Stimulated activated naive CD4-positive, alpha-beta T cell (primary cell): ENCODE measurements at places on chromosomes 7 and 10.

- DNase-seq: peak; percentile 18
Observed at GRCh38 chr10:59907918-59908807, 1.8 kb upstream of the CCDC6 start.

DNA sequence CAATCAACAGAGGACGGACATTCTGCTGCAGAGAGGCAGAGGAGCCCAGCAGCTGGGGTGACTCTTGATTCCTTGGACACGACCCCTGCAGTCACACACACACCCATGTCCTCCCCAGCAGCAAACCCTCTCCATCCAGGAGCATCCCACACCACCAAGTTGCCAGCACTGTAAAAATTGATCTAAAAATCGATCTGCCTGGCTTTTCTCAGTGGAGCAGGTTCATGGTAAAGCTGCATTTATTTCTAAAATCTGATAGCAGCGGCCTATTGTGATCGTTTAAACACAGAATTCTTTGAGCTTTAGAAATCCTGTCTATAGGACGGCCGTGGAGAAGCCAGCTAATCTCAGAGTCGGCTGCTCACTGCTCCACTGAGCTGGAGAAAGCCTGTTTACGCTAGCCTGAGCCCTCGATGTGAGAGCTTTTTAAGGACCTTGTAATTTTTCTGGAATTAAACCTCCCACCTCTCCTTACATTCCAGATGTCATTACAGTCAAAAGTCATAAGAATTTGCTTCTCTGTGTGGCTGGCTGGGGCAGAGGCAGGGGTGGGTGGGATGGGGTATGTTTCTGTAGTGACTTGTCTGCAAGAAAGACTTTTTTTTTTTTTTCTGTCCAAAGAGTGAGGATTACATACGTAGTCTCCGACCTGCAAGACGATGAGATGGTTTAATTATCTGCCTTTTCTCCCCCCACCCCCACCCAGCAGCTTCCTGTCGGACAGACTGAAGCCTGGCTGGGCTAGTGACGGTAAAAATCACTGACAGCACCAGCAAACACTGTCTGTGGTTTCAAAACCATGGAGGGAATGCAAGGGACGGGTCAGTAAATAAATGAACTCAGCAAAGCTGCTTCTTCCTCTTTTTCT is 31.6 kb downstream of the TRIM8 start:
- no peak for DNase-seq

DNA sequence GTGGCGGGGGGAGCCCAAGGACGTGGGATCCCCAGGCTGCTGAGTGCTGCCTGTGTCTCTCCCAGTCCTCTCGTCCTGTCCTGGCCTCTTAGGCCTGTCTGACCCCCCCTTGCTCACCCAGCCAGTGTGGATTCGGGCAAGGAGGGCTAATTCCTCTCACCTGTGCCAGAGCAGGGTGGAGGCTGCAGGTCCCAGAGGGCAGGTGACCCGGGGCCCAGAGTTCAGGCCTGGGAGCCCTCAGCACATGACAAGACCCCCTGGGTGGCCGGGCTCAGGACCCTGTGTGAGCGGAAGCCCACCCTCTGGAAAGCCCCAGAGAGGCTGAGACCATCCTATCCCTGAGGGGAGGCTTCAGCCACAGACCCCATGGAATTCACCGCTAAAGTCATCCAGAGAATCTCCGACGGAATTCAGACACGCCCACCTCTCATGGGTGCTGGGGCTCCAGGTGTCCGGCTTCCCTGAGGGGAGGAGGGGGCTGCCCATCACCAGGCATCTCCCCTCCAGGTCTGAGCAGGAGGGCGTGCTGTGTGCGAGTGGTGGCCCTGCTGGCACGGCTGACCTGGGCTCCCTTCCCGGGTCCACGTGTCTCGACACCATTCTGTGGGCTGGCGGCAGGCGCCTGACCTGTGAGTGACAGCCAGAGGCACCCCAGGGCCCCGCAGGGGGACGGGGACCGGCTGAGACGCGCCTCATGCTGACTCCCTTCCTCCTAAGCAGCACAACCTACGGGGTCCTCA is 5.0 kb downstream of the KNDC1 start:
- DNase-seq: no peak

DNA sequence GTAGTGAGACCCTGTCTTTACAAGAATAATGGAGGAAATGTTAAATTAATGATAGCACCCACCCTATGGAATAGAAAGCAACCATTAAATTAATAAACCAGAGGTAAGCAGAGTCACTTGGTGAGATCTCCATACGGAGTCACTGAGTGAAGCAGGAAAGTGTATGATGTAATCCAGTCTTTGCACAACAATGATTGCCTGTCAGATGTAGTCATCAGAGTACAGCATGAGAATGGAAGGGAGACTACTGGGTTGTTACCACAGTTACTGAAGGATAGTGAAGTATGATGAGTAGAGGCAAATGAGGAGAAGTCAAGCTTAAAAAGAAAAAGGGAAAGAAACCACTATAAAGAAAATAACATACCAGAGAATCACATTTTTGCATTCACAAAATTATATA is 371.9 kb upstream of the SHH start:
- DNase-seq: no peak

GRCh38 chr7:99000196-99000903 is 122.0 kb downstream of the TRRAP start:
- DNase-seq: no peak

GRCh38 chr7:24718431-24718831 is 38.8 kb downstream of the GSDME start:
- DNase-seq: no peak

DNA sequence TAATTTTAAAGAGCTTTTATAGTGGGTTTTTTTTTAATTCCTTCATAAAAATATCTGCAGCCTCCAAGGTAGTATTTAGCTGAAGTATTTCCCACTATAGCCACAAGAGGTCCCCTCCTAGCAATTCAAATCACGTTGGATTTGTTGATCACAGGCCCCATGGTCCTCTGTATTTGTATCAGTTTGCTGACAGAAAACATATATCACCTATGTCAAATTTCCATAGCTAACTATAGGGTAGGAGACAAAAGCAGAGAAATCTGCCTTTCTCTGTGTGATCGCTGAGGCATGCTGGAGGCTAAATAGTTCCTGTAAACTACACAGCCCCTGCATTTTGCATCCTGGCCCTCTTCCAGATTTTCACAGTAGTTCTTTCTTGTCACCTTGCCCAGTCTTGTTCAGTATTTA is 1.7 kb upstream of the CTNNA3 start:
- peak; percentile 35 for DNase-seq

DNA sequence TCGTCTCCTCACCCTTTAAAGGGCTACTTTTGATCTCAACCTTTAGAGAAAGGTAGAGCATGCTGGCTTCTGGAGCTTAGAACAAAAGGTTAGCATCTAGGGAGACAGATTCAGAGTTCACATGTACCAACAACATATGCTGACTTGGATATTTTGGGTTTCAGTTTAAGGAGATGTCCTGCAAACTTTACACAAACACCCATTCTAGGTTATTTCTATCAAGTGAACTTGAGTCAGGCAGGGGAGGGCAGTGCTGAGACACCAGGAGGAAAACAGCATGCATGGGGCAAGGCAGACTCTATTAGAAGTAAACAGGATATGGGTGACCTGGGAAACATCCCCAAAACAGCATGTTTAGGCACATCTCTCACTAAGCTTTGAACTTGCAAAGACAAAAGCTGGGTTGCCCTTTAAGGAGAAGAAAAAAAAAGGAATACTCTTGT is 43.8 kb downstream of the ARL4A start:
- DNase-seq: no peak

DNA sequence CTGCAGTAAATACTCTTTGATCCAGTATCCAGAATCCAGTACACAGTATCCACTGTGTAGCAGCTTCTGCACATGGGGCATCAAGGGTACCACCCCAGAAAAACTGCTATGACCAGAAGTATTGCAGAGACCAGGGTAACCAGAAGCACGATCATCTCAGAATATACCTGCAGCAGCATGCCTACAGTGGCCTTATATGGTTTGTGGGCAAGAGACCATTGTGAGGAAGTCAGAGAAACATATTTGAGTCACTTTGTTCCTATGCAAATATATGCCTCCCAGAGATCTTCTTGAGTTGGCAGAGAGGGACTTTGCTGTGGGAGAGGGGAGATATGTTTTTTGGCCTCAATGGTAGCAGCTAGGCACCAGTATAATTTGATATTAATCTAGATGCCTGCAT is 206.4 kb upstream of the LRRTM3 start:
- no peak for DNase-seq

- no peak for DNase-seq
Observed at GRCh38 chr10:33303988-33304387, 30.5 kb downstream of the NRP1 start.

- no peak for DNase-seq
Observed at GRCh38 chr10:17056781-17057428, 72.7 kb downstream of the CUBN start.

DNA sequence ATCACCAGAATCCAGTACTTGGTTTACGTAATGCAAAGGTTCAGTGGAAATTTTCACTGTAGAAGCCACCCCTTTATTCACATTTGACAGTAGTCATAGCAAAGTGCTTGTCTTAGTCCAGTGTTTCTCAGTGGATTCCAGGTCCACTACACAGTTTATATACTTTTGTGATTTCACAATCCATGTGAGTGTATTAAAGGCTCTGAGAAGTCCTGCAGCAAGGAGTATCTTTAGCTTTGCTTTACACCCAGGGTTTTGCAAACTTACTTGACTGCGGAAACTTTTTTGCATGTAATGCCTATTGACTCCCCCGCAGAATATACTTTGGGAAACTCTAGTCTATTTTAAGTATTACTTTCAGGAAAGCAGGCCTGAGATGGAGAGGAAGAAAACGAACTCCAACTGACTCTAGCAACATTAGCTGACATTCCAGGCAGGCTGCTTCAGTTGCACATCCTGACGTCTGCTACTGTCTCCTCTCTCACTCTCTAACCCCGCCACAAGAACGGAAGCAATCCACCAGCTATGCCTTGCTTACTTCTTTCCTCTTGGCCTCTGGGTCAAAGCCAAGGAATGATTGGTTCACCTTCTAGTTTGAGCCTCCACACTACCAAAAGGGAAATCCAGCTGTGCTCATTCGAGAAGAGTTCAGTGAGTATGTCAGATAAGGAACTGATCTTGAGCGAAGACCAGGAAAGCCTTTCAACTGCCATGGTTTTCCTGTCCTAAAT is 6.2 kb downstream of the PLXNA4 start:
- no peak for DNase-seq

DNA sequence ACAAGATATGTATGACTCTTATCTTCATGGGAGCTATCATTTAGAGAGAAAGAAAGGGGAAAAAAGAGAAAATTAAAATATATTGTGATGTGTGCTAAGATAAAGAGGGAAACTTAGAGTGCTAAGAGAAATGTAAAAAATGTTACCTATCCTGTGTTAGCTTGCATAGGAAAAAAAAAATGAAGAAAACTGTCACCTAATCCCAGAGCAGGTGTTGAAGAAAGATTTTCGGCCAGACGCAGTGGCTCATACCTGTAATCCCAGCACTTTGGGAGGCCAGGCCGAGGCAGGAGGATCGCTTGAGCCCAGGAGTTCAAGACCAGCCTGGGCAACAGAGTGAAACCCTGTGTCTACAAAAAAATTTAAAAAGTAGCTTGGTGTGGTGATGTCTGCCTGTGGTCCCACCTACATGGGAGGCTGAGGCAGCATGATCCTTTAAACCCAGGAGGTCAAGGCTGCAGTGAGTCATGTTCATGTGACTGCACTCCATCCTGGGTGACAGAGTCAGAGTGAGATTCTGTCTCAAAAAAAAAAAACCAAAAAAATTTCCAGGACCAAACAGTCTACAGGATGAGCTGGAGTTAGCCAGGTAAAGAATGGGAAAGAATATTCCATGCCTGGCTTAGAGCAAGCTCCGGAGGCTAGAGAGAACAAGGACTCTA is 2.4 kb upstream of the MKLN1 start:
- no peak for DNase-seq
